Activated CD8-positive, alpha-beta memory T cell treated with anti-CD3 and anti-CD28 coated beads, Interleukin-2, amount 50 U/mL, for 4 hours (primary cell): ENCODE measurements at places on chromosomes 3 and 15.

- DNase-seq = no peak
These were observed 467.9 kb upstream of the ATP11B start for GRCh38 chr3:182325213-182325950.

- DNase-seq = no peak
These were observed 10.0 kb downstream of the HEXA start for GRCh38 chr15:72365844-72366243.

DNA sequence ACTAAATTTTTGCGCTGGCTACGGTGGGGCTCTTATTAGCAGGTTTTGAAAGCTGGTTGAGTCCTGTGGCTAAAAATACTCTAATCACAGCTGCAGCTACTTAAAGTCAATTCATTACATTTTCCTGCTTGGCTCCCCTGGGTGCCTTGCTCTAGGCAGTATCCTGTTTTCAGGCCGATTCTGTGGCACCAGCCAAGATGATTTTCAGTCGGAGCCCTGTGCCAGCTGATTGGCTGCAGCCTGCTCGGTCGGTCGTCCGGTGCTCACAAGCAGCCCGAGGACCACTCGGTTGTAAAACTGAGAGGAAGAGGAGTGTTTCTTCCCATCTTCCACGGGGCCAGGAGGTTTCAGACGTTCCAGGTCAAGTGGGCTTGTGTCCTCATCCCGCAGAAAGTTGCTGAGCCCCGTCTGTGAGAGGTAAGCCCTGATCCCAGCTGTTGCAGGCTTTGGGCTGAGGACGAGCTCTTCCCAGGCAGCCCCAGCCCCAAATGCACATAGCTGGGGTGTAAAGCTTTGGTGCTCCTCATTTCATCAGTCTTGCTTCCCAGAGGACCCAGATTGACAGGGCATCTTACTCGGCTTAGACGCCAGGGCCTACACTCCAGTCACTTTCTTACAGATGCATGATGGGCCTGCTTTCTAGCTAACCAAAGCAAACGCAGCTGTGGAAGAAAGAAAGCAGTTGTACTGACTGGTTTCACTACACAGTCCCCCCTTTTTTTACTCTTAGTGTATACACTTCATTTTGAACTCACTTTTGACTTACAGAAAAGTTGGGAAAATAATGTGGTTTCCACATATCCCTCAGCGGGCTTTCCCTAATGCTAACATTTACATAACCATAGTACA, 15.9 kb downstream of the LYSMD4 start:
- no peak for DNase-seq

DNA sequence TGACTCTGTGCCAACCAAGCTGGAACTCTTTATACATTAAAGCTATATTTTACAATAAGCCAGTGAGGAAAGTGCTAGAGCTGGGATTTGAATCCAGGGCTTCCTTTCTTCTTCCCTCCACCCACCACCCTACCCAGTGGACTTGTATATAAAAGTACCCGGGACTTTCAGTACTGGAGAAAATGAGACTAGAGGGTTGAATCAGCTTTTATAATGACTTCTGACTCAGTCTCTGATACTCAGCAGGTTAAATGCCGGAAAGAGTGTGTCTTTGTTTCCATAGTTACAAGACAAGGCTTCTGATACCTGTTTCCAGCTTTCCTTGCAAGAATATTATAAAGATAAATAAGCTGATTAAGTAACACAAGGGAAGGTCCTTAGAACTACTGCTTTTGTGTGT, 80.9 kb downstream of the FRMD4B start:
- no peak for DNase-seq

GRCh38 chr15:74461847-74462511, 1.0 kb upstream of the UBL7 start:
- no peak for DNase-seq

- no peak for DNase-seq
These were observed 85.2 kb downstream of the UBE2E2 start for GRCh38 chr3:23288286-23288685.

DNA sequence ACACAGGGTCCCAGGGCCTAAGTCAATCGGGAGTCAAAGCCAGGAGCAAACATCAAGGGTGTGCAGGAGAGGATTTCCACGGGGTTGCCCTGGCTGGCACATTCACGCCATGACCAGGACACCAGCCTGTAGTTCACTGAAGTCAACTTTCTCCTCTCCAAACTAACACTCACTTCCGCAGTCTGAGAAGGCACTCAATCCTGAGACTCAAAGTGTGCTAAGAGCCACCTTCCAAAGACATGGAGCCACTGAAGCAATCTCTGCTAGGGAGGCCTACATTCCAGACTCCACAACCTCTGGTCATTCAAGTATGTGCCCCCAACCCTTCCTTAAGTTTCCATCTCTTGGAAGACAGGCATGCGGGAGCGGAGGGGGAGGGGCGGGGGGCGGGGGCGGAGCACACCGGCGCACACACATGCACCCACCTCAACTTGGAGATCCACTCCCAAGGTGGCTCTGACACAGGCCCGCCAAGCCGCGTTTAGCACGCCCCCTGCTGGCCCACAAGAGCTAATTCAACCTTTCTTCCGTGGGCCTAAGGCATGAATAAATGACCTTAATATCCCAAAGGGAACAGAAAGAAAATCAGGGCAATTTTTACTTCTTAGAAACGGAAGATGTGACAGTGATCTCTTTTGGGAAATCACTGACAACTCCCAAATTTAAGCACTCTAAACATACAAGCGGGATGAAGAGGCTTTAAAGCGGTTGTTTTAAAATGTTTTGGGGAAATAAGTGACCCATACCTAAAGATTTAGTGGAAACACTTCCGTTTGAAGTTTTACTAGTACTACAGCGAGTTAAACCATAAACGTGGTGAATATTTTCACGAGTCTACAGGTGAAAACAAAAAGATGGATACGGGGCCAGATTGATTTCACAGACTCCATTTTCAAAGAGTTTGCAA, 162.5 kb upstream of the CHRNA7 start:
- peak; percentile 59 for DNase-seq

DNA sequence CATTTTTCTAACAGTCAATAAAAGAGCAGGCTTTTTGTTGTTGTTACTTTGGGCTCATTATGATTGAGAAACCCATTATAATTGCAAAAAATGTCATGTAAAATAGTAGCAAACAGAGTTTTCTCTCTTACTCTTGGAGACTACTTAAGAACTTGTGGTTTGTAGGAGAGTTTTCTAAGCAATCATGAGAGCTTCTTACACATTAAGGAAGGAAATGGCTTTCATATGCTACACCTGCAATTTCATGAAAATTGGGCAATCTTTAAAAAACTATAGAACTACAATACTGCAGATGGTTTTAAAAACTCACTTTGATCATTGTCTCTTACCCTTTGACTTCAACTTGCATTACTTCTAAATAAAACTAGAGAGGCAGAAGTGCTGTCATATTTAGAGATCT, 701.8 kb downstream of the ZPLD1 start:
- DNase-seq = no peak

DNA sequence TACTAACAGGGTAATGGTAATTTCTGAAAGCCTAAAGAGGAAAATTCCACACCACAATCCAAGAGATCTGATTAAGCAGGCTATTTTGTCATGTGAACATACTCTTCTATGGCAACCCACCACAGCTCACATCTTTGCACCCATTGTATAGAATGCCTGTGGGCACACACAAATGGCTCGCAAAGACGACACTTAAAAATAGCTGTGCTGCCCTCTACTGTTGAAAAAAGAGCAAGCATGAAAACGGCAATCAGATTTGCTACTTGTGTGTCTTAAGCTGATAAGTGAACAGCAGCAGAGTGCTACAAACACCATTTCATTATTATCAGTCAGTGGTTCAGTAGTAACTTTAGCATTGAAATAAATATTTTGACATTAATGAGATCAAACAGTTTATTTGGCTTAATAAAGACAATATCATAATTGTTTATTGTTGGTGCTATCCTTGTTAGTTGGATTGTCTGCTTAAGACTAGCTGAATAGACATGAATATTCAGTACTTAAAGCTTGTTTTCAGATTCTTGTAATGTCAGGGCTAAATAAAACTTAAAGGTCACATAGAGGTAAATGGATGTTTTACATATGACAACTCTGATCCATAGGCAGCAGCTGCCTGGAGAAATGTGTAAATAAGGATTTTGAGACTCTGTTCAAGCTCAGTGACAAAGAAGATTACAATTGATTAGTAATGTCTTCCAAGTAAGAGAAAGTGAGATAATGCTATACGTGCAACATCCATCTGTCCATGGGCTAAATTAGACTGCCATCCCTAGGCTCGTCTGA, 199.1 kb downstream of the LRRN1 start:
- DNase-seq = no peak

GRCh38 chr15:80480909-80481308, 76.7 kb downstream of the ARNT2 start:
- no peak for DNase-seq

DNA sequence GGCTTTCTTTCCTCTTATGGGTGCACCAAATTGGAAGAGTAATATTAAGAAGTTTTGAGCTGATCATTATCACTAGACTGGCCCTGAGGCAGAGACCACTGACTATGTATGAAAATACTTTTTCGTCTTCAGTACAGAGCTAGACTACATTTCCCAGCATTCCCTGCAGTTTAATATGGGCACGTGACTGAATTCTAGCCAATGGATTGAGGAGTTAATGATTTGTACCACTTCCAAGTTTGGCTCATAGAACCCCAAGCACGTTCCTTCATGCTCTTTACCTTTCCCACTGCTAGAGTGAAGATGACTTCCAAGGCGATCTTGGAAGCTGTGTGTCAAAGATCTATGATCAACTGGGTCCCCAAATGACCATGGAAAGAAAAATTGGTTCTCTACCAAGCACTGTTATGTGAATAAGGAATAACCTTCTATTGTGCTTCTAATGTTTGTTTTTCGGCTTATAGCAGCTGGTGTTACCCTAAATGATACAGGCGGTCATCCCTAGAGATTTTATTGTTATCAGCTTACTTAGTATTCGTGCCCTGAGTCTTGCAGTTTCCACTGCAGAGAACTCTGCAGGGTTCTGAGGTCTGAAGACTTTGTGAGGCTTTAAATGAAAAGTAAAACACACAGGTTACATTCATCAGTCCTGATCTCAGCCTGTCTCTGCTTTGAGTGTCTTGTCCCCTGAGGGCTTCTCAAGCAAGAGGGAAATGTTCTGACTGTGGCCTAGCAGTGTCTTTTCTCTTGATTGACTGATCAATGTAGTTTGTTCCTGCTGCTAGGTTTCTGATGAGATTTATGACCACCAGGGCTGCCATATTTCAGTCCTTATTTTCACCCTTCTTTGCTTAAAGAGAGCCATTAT, 486.8 kb downstream of the PDCD6IP start:
- DNase-seq = no peak

- DNase-seq = no peak
These were observed 2.2 kb upstream of the SLC12A8 start for GRCh38 chr3:125214738-125215137.

DNA sequence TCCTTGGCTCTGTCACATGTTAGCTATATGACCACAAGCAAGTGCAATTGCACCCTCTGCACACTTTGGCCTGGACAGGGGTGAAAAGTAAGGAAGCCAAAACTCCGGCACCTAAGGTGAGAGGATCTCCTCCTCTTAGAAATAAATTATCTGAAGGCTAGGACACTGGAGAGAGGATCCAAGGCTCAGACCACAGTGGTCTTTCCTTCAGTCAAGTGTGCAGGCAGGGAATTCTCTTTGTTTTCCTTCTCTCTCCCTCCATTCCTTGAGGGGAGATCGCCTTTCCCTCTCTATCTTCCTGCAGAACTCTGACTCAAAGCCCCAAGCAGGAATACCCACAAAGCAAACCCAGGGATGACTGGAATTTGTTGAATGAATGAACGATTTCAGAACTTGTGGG, 3.1 kb upstream of the MEGF11 start:
- DNase-seq = no peak

DNA sequence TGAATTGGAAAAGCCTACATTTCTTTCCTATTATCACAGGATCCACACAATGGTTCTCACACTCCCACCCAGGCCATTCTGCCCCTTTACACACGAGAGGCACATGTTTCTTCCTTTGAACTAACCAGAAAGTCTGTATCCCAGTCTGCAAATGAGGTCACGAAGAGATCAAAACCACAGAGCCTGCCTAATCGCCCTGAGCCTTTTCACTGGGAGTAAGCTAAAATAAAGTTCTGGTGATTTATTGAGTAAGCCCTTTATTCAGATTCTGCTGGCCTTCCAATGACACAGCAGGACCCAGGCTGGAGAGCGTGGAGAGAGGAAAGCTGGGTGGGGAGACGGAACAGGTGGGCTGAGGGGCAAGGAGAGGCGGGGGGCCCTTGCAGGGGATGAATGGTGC, 78.7 kb downstream of the ATP1B3 start:
- DNase-seq = no peak

DNA sequence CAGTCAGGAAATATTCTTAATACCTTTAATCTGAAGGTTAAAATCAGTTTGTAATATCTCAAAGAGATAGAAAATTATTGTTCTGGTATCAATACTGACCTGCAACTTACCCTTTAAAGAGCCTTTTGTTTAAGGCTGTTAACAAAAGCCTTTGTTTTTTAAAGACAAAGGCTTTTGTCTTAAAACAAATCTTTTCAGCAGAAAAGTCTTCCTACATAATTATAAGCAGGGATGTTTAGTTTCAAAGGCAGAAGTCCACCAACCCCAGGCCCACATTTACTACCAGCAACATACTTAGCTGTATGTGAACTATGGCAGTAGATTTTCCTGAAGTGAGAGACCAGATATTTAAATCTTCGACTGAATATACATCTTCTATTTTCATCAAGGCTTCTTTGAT, 36.2 kb downstream of the SLC30A4 start:
- no peak for DNase-seq
